ENCODE measurements at places on chromosomes 6 and 20. TPM values are rescaled to one million over a fixed set of nuclear protein-coding genes. Genes with fewer than 3 reads are reported as not detected.

Gene DEFB110
- not detected for total RNA-seq

DNA sequence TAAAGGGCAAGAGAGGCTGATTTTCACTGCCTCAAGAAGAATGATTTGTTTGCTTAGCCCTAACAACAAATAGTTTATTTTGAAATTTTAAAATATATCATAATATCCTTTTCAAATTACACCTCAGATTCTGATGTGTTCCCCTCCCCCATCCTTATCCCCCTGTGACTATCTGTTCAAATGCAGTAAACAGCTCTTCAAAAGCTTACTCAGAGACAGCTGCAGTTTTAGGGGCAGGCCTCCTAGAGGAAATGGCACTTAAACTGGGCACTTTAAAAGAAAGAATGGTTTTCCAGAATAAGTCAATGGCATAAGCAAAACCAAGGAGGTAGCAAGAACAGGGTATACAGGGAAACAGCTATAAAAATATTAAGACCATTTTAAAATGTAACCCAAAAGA, 118.6 kb upstream of the UST start:
- DNase-seq, result no peak

Gene MEI4
- total RNA-seq, result 1.2 TPM

- DNase-seq, result no peak
Observed at GRCh38 chr6:63643862-63644261, 8.3 kb downstream of the PHF3 start.

DNA sequence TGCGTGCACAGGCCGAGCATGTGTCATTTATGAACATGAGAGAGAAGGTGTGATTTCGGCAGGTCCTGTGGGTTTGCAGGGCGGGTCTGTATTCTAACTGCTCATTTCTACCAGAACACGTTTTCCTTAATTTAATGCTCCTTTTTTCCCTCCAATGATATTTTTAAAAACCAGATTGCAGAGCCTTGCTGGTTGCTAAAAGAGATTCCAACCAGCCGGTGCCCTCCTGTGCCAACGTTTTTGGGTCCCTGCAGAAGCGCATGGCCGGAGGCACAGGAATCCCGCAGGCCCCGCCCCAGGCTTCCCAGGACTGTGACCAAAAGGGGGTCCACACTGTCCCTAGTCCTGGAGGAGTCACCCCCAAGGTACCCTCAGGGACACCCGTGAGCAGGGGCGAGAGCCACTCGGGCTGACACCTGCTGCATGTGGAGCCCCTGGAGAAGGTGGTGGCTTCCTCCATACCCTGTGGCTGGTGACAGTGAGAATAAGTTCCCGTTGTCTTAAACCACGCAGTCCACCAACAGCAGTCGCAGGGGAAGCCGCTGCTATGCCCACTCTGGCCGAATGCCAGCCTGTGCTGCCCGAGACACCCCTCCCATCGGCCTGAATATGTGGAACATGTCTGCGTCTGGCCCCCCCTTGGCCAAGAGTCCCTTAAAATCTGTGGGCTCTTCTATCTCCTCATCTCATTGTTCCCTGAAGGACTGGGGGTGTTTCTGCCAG, 15.7 kb upstream of the NTSR1 start:
- DNase-seq, result no peak

DNA sequence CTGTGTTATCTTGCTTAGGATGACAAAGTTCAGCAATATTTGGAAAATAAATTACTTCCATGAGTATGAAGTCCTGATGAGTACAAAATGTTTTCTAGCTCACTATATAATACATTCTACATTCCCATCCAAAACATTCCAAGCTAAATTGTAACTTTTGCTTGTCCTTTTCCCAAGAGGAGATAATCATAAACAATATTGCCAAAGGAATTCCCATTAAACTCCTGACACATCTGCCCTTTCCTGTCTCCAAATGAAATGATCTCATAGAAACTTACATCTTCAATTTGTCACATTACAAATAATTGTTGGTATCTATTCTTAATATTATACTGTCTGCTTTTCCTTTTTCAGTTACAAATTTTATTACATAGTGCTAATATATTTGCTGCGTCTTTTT, 20.4 kb upstream of the SENP6 start:
- DNase-seq, result no peak

GRCh38 chr6:160972111-160972510, 19.5 kb upstream of the MAP3K4 start:
- DNase-seq, result no peak

GRCh38 chr6:163761481-163761880, 347.0 kb downstream of the QKI start:
- DNase-seq, result no peak

- no peak for DNase-seq
Observed at GRCh38 chr6:34095741-34096140, 50.1 kb downstream of the GRM4 start.

DNA sequence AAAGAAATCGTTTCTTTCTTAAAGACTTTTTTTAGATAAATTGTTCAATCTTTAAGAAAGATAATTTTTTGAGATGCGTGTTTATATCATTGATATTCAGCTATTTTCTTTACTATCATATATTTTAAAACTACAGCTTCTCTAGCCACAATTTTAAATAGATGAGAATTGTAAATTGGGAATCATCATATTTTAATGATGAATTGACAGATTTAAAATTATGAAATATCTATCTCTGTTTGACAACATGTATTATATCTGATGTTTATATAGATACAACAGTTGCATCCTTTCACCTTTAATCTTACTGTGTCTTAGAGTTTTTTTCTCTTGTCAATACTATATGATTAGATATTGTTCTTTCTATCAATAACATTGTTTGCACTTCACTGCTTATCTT, 762.3 kb upstream of the GJE1 start:
- DNase-seq, result no peak

DNA sequence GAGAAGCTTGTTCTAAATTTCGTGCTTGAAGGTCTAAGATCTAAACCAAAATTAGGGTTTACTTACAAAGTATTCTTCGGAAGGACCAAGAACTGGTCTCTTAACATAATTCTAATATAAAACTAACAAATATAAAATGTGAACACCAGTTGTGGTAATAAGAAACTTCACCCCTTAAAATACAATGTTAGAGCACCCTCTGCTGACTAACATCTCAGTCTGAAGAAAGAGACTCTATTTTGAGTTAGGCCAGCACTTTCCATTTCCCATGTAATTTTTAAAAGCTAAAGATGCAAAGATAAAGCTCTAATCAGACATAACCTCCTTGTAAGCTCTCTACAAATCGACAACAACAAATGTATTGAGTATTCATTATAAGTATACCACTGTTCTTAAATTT, 24.6 kb downstream of the ATG5 start:
- DNase-seq, result no peak

Gene SNAP25
- total RNA-seq, result 6.2 TPM

GRCh38 chr6:130362128-130362527, 3.7 kb upstream of the TMEM200A start:
- peak; percentile 64 for DNase-seq

DNA sequence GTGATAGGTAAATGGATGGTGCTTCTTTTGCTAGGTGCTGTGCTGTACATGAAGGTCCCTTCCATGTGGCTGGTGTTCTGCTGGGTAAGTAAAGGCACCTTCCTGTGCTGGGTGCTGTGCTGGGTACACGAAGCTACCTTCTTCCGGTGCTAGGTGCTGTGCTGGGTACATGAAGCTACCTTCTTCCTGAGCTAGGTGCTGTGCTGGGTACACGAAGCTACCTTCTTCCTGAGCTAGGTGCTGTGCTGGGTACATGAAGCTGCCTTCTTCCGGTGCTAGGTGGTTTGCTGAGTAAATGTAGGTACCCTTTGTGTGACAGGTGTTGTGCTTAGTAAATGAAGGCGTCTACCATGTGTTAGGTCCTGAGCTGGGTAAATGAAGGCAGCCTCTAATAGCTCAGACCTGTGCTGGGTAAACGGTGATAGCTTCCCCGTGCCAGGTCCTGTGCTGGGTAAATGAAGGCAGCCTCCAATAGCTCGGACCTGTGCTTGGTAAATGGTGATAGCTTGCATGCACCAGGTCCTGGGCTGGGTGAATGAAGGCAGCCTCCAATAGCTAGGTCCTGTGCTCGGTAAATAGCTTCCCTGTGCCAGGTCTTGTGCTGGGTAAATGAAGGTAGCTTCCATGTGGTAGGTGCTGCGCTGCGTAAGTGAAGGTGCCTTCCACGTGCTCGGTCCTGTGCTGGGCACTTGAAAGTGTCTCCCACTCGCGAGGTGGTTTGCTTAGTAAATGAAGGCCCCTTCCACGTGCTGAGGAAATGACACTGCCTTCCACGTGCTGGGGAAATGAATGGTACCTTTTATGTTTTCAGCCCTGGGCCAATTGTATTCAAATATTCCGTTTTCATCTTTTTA, 115.5 kb downstream of the ERMARD start:
- DNase-seq, result peak; percentile 4

DNA sequence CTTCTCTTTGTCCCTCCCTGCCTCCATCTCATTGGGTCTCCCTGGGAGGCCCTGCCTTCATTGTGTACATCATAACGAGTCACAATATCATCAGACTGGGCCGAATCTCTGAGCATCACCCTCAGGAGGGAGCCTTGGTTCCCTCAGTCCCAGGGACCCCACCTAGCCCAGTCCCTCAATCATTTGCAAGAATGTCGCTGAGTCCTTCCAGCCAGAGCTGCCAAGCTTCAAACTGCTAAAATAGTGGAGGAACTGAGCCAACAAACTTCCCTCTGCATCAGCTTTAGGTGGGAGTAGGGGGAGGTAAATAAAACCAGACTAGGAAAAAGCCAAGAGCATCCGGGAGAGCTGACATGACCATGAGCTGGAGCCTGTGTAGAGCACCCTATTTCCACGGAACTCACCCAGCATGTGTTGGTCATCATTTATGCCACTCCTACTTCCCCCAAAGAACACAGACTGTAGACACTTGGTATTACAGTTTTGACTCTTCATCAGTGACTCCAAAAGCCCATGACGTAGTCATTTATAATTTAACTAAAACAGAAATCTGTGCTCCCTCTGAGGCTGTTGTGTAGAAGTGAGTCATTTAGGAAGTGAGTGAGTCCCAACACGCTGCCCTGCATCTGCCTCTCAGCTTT, 28.8 kb upstream of the IL17A start:
- DNase-seq, result no peak

DNA sequence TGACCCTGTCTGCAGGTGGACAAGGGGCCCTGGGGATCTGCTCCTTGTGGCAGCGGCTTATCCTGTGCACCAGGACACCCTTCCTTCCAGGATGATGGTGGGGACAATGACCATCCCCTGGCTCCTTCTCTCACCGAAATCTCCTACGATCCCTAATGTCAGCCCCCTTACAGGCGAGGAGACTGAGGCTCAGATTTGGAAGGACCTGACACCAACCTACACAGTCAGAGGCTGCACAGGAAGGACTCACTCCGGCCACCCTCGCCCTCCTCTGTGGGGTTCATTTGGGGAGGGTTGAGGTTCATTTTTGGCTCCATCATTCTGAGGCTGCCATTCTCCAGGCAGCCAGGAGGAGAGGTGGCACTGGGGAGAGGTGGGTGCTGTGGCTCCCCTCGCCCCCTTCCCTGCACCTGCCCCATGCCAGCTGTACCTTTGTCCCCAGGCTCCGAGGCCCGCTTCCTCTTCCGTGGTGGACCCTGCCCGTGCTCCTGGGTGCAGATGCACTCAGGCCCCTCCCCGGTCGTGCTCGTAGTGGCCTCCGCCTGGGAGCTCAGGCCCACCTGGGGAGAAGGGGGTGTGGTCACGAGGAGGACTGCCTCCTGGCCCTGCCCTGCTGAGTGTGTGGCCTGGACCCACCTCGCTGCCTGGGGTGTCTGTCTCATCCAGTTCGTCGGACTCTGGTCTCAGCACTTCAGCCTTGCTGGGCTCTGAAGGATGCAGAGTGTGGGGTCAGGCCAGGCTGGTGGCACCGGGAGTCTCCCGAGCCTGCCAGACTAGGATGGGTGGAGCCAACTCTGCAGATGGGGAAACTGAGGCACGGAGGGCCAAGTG, 5.3 kb upstream of the CABLES2 start:
- no peak for DNase-seq

- peak; percentile 34 for DNase-seq
Observed at GRCh38 chr6:37347670-37348111, 6.1 kb upstream of the RNF8 start.

DNA sequence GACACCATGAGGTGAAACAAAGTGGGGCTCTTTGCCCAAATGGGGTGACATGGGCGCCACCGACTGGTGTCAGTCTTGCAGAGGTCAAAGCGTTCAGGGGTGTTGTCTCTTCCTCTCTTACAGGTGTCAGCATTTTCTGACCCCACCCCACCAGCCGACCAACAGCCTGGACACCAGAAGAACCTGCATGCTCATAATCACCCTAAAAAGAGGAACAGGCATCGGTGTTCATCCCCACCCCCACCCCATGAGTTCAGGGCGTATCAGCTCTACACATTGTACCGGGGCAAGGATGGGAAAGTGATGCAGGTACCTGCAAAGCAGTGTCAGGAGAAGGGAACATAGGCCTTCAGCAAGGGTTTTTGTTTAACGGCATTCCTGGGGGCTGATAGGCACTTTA, 14.8 kb downstream of the LYRM2 start:
- no peak for DNase-seq

Measured in kidney (tissue), 22 donors.